Right atrium auricular region (tissue), 2 donors: ENCODE measurements at places on chromosomes 16 and 17. TPM values are rescaled to one million over a fixed set of nuclear protein-coding genes. Genes with fewer than 3 reads are reported as not detected.
A peak's percentile ranks its signal among the peaks of the same experiment; 100 is the strongest.

- H3K4me1 ChIP-seq, result no peaks in the 10 kb centered on the region
- no peak for DNase-seq
- no peaks in the 10 kb centered on the region for H3K27me3 ChIP-seq
- H3K27ac ChIP-seq, result no peak overlapping the region
- H3K4me3 ChIP-seq, result no peak overlapping the region
Measured at GRCh38 chr16:24163935-24164334, 92.2 kb upstream of the CACNG3 start.

- no peaks in the 10 kb centered on the region for H3K27me3 ChIP-seq
- no peak overlapping the region for H3K27ac ChIP-seq
- H3K4me1 ChIP-seq, result no peaks in the 10 kb centered on the region
- H3K4me3 ChIP-seq, result no peak overlapping the region
- no peaks in the 10 kb centered on the region for H3K36me3 ChIP-seq
Measured at GRCh38 chr16:83335076-83335475, 472.7 kb upstream of the HSBP1 start.

DNA sequence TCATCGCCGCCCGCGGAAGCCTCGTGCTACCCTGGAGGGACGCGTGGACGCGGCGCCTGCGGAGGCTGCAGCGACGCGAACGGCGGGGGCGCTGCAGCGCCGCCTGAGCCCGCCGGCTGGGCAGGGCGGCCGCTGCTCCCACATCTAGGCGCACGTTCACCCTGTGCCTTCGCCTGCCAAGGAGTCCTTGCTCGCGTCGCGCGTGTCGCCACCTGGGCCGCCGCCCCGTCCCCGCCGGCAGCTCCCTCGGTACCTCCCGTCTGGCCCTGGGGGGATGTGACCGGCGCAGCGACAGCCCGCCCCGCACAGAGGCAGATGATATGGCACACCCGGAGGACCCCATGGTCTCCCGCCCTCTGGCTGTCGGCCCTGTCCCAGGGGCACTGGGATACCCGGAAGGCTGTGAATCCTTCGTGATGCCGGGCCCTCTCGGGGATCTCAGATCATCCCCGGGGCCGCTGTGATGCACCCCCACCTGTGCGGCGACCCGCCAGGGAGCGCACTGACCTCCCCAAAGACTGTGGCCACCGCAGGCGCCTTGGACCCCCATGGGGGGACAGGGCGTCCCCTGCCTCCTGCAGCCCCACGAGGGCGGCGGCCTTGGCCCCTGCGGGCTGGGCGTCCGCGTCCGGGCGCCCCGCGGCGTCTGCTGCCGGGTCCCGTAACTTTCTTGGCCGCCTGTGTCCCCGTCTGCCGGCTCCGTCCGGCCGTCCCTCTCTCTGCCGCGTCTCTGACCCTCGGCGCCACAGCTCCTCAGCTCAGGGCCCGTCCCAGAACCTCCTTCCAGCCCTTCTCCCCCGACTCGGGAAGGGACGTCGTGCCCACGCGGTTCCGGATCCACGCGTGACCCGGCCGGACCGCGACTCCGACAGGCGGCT lies 689 bp upstream of the TBC1D24 start:
- peaks cover 2% of the 10 kb centered on the region for H3K27me3 ChIP-seq
- H3K4me1 ChIP-seq, result no peaks in the 10 kb centered on the region
- H3K27ac ChIP-seq, result peak overlapping the region; percentile 93
- H3K4me3 ChIP-seq, result peak overlapping the region; percentile 82
- no peak for DNase-seq

- no peaks in the 10 kb centered on the region for H3K4me1 ChIP-seq
- H3K36me3 ChIP-seq, result no peaks in the 10 kb centered on the region
- H3K4me3 ChIP-seq, result no peak overlapping the region
- no peaks in the 10 kb centered on the region for H3K27me3 ChIP-seq
Measured at GRCh38 chr16:23013484-23013883, 135.8 kb downstream of the USP31 start.

DNA sequence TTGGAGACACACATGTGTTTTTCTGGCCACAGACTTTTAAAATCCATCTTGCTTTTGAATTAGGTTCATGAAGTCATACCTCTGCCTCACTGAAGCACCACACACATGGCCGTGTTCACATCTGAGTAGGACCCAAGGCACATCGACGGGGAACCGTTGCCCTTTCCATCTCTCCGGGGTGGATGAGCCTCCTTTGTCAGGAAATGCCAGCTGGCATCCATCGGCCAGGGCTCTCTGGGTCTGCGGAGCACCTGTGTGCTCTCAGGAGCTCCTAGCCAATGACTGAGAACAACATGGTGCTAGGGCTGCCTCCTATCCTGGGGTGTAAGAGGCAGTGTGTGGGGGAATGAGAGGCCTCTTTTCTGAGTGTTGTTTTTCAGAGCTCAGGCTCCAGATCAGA lies 24.5 kb upstream of the NKD1 start:
- H3K4me3 ChIP-seq, result no peak overlapping the region
- H3K4me1 ChIP-seq, result no peaks in the 10 kb centered on the region
- H3K36me3 ChIP-seq, result no peaks in the 10 kb centered on the region
- DNase-seq, result no peak

DNA sequence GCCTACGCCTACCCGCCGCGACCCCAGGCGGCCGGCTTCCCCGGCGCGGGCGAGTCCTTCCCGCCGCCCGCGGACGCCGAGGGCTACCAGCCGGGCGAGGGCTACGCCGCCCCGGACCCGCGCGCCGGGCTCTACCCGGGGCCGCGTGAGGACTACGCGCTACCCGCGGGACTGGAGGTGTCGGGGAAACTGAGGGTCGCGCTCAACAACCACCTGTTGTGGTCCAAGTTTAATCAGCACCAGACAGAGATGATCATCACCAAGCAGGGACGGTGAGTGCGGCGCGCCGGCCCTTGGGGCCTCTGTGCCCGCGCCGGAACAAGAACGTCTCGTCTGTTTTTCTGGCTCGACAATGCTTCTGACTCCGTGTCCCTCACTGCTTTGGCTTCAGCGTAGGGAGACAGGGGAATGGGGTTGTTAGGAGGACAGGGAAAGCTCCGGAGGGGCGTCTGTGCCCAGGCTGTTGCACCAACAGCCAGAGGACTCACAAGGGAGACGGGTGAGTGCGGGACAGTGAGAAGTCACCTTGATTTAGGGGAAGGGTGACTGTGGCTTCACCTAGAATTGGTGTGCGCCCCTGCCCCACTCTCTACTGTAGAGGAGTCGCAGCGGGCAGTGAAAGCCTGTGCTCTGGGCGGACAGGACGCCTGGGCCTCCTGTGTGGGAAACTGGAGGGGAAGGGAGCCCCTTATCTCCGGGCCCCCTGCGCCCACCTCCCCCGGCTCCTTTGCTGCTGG lies 806 bp downstream of the TBX21 start:
- H3K4me3 ChIP-seq, result peak overlapping the region; percentile 15
- no peak overlapping the region for H3K27ac ChIP-seq
- H3K27me3 ChIP-seq, result peaks cover 18% of the 10 kb centered on the region
- DNase-seq, result no peak

DNA sequence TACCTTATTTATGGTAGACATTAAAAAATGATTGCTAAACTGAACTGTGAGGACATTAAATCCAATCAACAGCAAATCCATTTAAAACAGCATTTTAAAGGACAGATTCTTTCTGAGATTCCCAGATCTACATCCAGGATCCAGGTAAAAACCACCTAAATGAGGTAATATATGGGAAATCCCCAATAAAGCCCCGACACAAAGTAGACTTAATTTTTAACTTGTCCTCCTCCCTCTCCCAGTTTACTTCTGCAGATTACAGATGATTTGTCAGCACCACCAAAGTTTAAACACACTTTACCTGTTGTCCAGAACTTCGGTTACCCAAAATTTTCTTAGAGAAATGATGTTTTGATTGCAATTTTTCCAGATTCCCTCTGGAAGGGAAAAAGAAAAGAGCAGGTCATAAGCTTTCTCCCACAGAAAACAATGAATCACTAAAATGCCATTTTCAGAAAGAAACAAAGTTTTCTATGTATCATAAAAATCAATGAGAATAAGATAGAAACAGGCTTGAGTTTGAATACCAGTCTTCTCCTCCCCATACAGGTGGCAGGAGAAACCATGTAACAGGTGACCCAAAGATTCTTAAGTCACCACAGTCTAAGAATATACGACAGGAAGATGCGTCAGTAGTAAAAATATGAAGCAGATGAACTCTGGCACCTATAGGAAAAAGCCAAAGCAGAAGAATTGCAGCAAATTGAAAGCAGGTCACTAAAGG lies 22.8 kb downstream of the GJC1 start:
- no peaks in the 10 kb centered on the region for H3K27me3 ChIP-seq
- H3K36me3 ChIP-seq, result peaks cover 28% of the 10 kb centered on the region
- DNase-seq, result no peak
- peak overlapping the region; percentile 90 for H3K27ac ChIP-seq
- H3K4me3 ChIP-seq, result no peak overlapping the region
- peaks cover 43% of the 10 kb centered on the region for H3K4me1 ChIP-seq

DNA sequence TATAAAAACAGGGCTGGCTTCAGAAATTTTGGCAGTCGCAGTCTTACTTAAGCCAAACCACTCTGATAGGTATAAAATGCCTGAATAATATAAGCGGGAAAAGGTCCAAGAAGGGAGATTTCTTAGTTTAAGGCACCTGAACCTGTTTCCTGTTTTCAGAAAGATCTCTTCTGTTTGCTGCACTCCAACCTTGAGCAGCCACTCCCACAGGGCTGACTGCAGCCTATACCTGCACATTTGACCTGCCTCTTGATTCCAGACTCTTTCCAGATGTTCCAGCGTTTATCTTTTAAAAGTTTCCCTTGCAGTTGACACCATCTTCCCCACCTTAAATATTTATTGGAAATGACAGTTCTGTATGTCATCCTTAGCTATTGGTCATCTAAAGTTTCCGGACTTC lies 132.2 kb downstream of the SKAP1 start:
- no peak for DNase-seq
- H3K27ac ChIP-seq, result no peak overlapping the region
- no peaks in the 10 kb centered on the region for H3K36me3 ChIP-seq

DNA sequence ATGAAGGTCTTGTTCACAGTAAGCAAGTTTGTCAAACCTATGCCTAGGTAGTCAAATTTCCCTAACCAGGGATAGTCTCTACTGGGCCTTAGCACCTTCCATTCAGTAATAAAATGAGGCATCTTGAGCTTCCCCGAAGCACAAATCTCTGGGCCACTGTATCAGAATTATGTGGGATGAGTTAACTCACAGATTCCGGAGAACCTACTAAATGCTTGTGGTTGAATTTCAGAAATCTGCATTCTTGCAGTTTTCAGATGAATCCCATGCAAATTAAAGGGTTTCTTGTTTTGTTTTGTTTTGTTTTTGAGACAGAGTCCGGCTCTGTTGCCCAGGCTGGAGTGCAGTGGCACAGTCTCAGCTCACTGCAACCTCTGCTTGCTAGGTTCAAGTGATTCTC lies 478.8 kb upstream of the HSBP1 start:
- H3K36me3 ChIP-seq, result no peaks in the 10 kb centered on the region
- H3K27ac ChIP-seq, result no peak overlapping the region
- no peak overlapping the region for H3K4me3 ChIP-seq

DNA sequence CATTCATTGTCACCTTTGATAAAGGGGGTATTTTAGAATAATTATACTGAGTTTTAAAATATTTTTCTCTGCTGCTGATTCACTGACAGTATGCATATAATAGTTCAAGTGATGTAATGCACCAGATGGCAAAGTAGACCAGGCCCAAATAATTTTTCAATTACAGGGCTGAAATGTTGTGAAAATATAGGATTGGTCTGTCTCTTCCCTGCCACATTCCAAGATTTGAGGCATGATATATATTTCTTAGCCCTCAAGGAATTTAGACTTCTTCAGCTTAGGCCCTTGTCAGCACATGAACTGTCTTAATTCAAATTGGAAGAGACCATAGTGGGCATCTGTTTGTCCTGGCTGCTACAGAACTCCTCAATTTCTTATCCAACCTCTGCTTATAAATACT lies 39.2 kb upstream of the SLC12A3 start:
- H3K4me3 ChIP-seq, result no peak overlapping the region
- no peak for DNase-seq
- H3K4me1 ChIP-seq, result no peaks in the 10 kb centered on the region
- peaks cover 17% of the 10 kb centered on the region for H3K36me3 ChIP-seq
- no peaks in the 10 kb centered on the region for H3K27me3 ChIP-seq
- H3K27ac ChIP-seq, result no peak overlapping the region

- H3K27ac ChIP-seq, result no peak overlapping the region
- no peaks in the 10 kb centered on the region for H3K4me1 ChIP-seq
- DNase-seq, result no peak
Measured at GRCh38 chr17:3213587-3213986, 6.1 kb downstream of the OR1A1 start.

DNA sequence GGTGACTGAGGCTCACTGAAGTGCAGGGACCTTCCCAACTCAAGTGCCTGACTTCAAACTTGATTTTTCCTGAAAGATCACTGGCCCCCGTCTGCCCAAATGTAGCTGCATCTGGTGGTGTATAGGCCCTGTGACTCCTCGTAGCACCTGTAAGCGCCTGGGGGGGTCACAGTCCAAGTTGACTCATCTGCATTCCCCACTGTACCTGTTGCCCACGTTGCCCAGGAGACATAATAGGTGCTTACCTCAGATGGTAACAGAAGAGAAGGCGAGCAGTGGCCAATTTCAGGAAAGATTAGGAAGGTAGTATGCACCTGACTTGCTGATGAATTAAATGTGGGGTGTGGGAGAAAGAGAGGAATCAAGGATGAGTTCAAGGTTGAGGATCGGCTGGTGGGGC lies 44.1 kb upstream of the EMP2 start:
- no peaks in the 10 kb centered on the region for H3K4me1 ChIP-seq
- H3K27ac ChIP-seq, result no peak overlapping the region
- no peaks in the 10 kb centered on the region for H3K36me3 ChIP-seq
- H3K4me3 ChIP-seq, result no peak overlapping the region
- DNase-seq, result no peak

DNA sequence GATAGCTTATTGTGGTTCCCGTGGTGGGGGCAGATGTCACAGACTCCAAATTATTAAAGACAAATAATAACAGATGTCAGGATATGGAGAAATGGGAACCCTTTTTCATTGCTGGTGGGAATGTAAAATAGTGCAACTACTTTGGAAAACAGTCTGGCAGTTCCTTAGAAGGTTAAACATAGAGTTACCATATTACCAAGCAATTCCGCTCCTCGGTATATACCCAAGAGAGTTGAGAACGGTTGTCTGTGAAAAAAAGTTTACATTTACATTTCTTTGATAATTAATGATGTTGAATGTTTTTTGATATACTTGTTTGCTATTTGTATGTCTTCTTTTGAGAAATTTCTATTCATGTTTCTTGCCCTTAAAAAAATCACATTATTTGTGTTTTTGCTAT lies 41.2 kb downstream of the OR1D5 start:
- peaks cover 21% of the 10 kb centered on the region for H3K36me3 ChIP-seq
- H3K27me3 ChIP-seq, result no peaks in the 10 kb centered on the region
- no peak for DNase-seq
- no peak overlapping the region for H3K27ac ChIP-seq

DNA sequence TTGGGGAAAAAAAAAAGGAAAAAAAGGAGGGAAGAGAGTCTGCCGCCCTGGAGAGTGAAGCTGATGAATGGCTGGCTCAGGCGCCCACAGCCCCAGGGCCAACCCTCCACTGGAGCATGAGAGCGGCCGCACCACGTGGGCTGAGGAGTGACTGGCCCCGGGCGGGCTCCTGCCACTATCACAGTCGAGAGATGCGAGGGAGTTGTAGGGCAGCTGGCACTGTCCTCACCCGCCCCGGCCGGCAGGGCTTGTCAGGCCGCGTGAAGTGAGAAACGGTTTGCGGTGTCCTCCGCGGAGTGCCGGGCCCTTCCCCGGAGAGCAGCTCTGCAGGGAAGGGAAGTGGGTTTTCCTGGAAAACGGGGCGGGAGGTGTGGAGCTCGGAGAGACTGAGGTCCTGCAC lies 45.9 kb downstream of the JPH3 start:
- no peak for DNase-seq
- H3K27ac ChIP-seq, result no peak overlapping the region
- no peaks in the 10 kb centered on the region for H3K36me3 ChIP-seq
- no peak overlapping the region for H3K4me3 ChIP-seq

The UTS2R gene
- 0.44 TPM for total RNA-seq

The SLC22A31 gene
- total RNA-seq, result 0.75 TPM

The ASIC2 gene
- not detected for total RNA-seq

The VTN gene
- total RNA-seq, result 5.4 TPM

The DCTPP1 gene
- 14.4 TPM for total RNA-seq

The FLOT2 gene
- total RNA-seq, result 57.7 TPM

The WFIKKN1 gene
- 0.52 TPM for total RNA-seq

The LGALS9 gene
- total RNA-seq, result 27.4 TPM
